Midbrain (tissue), 1 donor: ENCODE measurements at places on chromosomes 13 and 19.
A peak's percentile ranks its signal among the peaks of the same experiment; 100 is the strongest.

GRCh38 chr19:58392945-58393724 lies 2.3 kb upstream of the RNF225 start:
- no peak for DNase-seq

GRCh38 chr13:40120288-40120687 lies 464.8 kb downstream of the COG6 start:
- no peak for DNase-seq

DNA sequence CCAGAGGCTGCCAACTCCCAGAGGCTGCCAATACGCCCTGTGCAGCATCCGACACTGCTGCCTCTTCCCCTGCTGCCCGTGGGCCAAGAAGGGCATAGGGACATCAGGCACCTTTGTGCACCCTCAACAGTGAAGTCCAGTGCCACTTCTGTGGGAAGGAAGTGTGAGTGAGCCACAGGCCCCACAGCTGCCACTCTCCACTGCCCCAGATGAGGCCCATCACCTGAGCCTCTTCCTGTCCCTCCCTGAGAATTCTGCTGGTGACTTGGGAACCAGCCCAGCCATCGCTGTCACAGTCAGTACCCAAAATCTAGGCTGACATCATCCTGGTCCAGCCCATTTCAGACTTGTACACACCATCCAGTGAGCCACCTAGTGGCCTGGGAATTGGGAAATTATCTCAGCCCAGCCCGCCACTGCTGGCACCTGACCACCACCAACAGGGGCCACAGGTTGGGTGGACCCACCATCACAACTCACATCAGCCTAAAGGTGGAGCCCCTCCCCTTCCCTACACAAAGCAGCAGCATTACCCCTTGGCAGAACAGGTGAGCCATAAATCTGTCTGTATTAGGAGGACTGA lies 733.9 kb upstream of the KLHL1 start:
- no peak for DNase-seq

DNA sequence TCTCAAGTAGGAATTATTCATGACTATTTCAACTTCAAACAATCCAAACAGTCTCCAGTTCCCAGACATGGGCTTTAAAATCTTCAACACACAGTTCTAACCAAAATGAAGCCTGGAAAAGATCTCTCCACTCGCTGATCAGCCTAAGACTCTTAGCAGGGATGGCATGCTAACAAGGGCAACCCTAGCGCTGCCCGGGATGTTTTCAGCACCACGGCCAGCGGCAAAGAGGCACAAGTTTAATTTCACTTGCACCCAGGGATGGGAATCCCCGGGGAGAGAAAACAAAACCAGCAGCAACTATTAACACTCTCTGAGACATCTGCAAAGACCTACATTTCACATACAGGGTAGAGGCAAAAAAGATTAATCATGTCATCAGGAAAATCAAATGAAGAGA lies 43.0 kb downstream of the CACNA1A start:
- DNase-seq: no peak

- DNase-seq: no peak
These were observed 9.5 kb upstream of the TYK2 start for GRCh38 chr19:10389863-10390262.

DNA sequence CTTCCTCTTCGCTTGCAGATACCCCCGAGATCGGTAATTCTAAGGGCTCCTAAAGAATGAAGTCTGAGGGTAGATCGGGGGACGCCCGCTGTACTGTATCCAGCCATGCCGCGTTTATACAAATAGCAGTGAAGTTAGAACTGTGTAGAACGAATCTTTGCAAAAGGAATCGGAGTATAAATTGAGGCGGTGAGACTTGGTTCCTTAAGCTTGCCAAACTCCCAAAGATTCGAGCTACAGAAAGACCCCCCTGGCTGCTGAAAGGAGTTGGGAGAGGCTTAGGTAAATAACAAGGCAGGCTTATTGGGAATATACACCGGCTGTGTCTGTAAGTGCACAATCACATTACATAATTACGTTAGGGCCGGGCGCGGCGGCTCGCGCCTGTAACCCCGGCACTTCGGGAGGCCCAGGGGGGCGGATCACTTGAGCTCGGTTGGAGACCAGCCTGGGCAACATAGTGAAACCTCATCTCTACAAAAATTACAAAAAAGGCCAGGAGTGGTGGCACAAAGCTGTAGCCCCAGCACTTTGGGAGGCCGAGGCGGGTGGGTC lies 12.2 kb downstream of the TMEM160 start:
- no peak for DNase-seq

- no peak for DNase-seq
These were observed at the start of gene KISS1R for GRCh38 chr19:917323-918151. TSS of gene KISS1R (plus strand) at chr19:917333. CDS start at chr19:917503, 170 bp downstream.

GRCh38 chr19:44306283-44306682 lies 1.5 kb upstream of the ZNF235 start:
- DNase-seq: no peak

GRCh38 chr13:109500146-109500773 lies 286.1 kb downstream of the IRS2 start:
- DNase-seq: no peak

GRCh38 chr13:50319635-50320255 lies 304.5 kb downstream of the KCNRG start:
- DNase-seq: no peak

- DNase-seq: no peak
These were observed 278.7 kb upstream of the KLHL1 start for GRCh38 chr13:70386919-70387318.

DNA sequence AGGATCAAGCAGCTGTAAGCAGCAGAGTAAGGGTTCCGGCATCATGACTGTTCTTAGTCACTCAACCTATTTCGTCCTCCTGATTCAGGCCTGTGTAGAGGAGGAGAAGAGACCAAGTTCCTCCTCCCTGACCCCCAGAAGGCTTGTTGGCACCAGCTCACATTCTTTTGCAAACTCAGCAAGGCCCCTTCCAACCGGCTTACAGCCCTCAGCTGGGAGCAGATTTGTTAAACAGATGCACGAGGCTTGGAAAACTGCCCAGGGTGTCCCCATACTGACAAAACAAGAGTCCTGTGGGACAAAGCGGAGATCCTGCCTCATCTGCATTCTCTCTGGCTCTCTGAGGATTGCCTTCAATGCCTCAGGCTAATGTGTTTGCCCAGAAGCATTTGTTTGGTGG lies 113.2 kb upstream of the SOX21 start:
- peak; percentile 74 for DNase-seq

GRCh38 chr13:41505209-41505835 lies 48.0 kb downstream of the RGCC start:
- no peak for DNase-seq

- no peak for DNase-seq
These were observed 98.1 kb upstream of the IRS2 start for GRCh38 chr13:109884462-109884861.
